ENCODE measurements at places on chromosomes 12 and 14.

DNA sequence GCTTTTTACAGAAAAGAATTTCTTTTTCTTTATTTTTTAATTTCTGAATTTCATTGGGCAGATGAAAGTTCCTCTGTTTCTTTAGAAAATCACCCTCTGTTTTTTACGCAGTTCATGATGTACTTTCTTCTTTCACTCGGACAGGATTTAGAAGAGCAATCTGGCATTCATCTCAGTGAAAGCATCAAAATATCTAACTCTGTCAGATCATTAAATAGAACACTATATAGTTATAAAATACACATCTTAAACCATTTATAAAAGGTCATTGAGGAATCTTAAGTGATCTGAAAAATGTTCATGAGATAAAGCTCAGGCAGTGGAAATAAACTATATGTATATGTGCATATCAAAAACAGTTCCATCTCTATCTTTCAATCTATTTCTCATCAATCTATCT, 3.9 kb downstream of the IFNG-AS1 start:
- DNase-seq: no peak

- DNase-seq: no peak
These were observed 40.4 kb downstream of the SLC38A4 start for GRCh38 chr12:46785382-46785781.

- DNase-seq: no peak
These were observed 306.9 kb downstream of the AACS start for GRCh38 chr12:125372085-125372484.

- no peak for DNase-seq
These were observed 219.0 kb downstream of the NTF3 start for GRCh38 chr12:5650829-5651461.

GRCh38 chr12:18886962-18887361, 149.0 kb downstream of the CAPZA3 start:
- DNase-seq: no peak

DNA sequence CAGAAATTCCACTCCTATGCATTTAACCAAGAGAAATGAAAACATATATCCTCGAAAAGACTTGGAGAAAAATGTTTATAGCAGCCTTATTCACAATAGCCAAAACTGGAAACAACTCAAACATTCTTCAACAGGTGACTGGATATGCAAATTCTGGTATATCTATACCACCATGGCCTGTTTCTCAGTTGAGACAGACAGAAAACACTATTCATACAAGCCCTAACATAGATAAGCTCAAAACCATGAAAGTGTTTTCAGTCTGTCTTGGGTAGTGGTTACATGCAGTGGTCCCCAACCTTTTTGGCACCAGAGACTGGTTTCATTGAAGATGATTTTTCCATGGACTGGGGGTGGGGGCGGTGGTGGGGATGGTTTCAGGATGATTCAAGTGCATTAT, 83.8 kb downstream of the SRGAP1 start:
- DNase-seq: no peak

Measured in CD4-positive, alpha-beta T cell treated with Interleukin-15 for 4 hours (primary cell).